ENCODE measurements at places on chromosomes 6 and 20.

DNA sequence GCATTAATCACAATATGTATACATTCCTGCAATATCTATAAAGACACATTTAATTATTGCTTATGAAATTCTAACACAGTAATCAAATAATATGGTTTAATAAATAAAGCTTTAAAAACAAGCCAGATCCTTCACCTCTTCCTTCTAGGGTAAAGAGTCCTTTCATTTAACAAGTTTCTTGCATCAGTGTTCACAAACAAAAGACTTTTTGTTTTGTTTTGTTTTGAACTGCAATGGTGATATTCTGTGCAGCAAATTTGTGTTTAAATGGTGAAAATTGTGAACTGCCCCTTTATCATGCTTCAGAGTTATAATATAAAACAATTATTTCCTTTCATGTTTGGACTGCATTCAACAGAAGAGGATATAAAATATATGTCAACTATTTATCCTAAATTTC lies 177.3 kb downstream of the EPHA7 start:
- no peak for DNase-seq

DNA sequence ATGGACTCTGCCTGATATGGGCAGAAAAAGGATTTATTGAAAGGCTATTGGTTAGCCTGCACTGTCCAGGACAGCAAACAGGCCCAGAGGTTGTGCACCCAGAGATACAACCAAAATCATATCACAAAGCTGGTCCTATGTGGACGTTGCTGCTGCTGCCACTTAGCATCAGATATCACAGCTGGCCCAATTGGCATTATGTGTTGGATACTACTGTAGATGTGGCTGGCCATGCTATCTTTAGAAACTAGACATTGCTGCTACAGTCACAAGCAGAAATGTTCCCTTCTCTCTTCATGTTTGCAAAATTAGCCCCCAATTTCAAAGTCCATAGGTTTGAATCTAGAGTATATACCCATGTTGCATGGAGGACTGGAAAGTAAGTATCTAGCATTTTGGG lies 42.2 kb upstream of the CEP85L start:
- DNase-seq: no peak

GRCh38 chr6:102197211-102197610 lies 803.7 kb downstream of the GRIK2 start:
- DNase-seq: no peak

DNA sequence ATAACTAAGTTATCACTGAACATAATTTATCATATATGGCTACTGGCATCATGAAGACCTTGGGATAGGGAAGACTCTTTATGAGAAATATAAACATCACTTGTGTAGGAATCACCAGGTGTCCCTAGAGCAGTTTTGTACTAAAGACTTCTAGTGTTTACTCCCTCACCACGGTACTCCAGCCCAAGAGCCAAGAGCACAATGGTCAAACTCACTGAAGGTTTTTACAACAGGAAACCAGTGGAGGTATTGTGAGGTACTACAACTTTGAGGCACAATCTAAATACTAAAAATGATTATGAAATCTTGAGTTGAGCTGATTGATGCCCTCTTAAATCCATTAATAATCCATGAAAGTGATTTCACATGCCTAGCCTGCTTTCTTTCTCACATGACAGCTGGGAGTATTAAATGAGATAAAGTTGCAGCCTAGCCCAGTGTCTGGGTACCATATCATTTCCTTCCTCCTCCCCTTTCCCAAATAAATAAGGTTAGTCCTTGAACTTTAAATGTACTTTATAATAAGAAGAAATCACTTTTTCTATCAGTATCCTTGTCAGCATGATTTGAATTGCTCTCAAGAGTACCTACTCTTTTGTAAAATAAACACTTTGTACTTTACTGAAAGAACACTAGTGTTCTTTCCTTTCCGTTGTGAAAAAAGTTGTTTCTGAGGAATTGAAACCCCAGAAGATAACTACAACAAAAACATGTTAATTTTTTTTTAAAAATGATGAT lies 26.5 kb downstream of the GLO1 start:
- DNase-seq: no peak

DNA sequence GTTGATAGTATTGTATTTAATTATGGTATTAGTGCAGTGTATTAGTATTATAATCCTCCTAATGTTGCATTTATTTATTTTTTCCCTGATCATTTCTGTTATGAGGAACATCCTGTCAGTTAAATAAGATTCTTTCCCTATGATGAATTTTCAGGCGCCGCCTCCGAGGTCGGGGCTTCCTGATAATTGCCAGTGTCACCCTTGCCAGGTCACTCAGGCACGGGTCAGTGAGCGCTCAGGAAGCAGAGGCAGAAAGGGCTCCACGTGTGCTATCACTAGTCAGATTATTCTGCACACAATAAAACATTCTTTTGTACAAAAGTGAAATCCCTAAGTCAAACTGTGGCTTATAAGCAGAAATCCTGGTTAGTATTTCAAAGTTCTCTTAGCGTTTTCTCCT lies 64.8 kb downstream of the TSHZ2 start:
- no peak for DNase-seq

GRCh38 chr20:15584507-15584906 lies 988.7 kb downstream of the KIF16B start:
- DNase-seq: no peak

DNA sequence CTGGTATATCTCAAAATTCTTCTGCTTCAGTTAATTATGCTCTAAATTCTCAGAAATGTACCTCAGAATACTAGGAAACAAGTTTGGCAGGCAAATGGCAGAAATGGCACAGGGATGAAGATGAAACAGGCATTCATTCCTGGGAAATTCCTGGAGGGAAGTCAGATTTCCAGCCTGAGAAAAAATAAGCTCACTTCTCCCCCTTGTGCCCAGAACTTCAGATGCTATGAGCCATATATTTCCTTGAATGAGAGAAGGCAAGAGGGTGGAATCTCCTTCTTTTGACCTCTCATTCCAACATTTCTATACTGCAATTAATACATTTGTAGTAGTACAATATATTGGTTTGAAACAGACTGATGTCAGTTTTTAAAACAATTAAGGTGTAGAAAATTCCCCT lies 22.8 kb downstream of the RGS17 start:
- DNase-seq: no peak

DNA sequence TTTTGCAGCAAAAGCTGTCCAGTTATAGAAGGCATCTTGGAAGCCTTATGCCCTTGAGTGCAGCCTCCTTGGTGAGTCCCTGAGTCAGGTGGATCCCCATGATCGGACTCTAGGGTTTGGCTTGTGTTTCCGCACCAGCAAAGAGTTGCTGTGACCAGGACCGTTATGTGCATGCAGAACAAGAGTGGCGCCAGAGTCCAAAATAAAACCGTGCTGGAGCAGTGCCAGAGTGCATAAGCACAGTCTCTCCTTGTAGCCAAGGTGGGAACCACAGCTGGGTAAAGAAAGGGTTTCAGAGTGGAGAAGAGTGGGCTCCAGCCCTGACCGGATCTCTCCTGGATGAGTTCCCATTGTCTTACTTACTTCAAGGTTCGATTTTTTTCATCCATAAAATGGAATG lies 58.6 kb downstream of the FOXA2 start:
- no peak for DNase-seq

GRCh38 chr6:335572-335971 lies 43.3 kb downstream of the DUSP22 start:
- DNase-seq: no peak

DNA sequence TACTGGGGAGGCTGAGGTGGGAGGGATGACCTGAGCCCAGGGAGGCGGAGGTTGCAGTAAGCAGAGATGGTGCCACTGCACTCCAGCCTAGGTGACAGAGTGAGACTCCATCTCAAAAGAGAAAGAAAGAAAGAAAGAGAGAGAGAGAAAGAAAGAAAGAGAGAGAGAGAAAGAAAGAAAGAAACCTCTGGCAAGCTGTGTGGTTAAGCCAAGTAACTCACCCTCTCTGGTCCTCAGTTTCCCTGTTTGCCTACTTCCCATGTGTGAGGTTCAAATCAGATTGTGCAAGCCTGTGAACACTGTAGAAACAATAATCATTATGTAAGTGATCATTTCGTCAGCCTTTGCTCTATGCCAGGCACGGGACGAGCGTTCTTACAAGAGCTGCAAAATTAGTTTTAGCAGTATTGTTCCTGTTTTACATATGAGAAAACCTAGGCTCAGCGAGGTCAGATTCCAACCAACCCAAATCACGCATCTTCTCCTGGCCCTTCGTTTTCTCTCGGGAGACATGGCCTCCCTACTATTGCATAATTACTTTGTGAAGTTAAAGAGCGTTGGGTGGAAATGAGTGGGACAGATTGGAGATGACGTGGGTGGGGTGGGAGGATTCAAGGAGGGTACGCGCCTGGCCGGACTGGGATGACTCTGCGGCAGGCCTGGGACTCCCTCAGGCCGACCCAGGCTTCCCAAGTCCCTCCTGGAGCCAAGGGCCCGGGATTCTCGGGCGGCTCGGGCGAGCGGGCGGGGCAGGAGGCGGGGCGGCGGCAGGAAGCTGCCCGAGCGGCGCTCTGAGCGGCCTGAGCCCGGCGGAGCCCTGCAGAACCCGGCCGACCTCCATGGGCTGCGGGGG lies at the start of gene SNX21:
SNX21 (plus strand) TSS at position 770 of the 853 bp plus-strand sequence. CDS start 121 bp downstream, outside the sequence.
- peak; percentile 38 for DNase-seq

GRCh38 chr20:20143646-20144045 lies 91.3 kb downstream of the CFAP61 start:
- no peak for DNase-seq

DNA sequence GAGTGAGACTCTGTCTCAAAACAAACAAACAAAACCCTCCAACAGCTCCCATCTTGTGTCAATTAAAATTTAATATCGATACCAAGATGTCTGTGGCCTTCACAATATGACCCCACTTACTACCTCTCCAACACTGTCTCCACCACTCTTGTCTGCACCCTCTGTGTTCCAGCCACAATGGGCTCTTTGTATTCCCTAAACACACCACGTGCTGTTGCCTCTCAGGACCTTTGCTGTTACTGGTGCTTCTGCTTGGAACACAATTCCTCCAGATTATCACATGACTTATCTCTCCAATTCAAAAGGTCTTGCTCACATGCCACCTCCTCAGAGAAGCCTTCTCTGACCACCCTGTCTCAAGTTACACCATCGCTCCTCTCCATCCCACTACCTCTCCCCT lies 6.0 kb upstream of the HCK start:
- DNase-seq: no peak

GRCh38 chr20:14801591-14802325 lies 464.3 kb upstream of the FLRT3 start:
- no peak for DNase-seq

- no peak for DNase-seq
Measured at GRCh38 chr20:23647346-23647745, 9.6 kb upstream of the CST3 start.

DNA sequence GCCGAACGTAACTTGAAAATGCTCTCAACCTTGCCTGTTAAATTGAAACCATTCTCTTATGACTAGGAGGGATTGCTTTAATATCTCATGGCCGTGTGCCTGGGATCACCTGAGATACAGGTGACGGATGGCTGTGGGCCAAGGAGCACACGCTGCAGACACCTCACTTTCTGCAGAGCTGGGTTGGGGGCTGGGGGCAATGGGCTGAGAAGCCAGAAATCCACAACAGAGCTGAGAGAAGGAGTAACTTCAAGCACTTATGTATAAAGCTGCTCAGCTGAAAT lies 170.9 kb downstream of the DTNBP1 start:
- DNase-seq: no peak

GRCh38 chr20:51400051-51400926 lies 142.2 kb downstream of the NFATC2 start:
- no peak for DNase-seq

GRCh38 chr20:53557130-53557529 lies 36.5 kb downstream of the ZNF217 start:
- no peak for DNase-seq

- no peak for DNase-seq
Measured at GRCh38 chr6:142700032-142700431, 244.9 kb downstream of the HIVEP2 start.

GRCh38 chr20:51094221-51094620 lies 71.3 kb upstream of the KCNG1 start:
- no peak for DNase-seq

DNA sequence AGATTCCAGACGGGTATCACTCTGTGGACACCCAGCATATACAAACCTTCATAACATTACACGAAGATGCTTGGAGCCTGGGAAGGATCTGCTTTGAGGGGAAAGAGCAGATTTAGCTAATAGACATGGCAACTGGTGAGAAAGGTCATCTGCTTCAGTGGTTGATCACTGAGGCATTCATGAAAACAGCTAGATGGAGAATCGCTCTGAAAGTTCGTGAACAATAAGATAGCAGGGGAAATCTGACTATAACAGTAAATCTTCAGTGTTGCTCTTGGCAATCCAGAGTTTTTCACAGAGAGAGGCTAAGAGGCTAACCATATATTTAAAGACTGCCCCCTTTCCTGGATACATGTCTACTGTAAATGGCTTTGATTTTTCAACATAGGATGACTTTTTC lies 245.3 kb downstream of the FARS2 start:
- DNase-seq: no peak

GRCh38 chr6:139547122-139547776 lies 172.8 kb upstream of the CITED2 start:
- no peak for DNase-seq

- no peak for DNase-seq
Measured at GRCh38 chr6:139752086-139752485, 377.6 kb upstream of the CITED2 start.

DNA sequence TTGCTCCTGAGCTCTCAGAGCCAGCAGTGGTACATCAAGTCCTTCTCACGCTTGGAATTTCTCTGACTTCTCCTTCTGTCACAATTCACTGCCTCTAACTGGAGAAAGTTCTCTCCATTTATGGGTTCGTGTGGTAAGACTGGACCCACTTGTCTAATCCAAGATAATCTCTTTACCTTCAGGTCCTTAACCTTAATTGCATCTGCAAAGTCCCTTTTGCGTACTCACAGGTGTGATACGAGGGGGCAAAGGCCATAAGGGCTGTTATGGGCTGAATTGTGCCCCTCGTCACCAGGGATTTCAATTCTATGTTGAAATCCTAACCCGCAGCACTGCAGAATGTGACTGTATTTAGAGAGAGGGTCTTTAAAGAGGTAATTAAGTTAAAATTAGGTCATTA lies 27.5 kb upstream of the TBC1D22B start:
- no peak for DNase-seq

DNA sequence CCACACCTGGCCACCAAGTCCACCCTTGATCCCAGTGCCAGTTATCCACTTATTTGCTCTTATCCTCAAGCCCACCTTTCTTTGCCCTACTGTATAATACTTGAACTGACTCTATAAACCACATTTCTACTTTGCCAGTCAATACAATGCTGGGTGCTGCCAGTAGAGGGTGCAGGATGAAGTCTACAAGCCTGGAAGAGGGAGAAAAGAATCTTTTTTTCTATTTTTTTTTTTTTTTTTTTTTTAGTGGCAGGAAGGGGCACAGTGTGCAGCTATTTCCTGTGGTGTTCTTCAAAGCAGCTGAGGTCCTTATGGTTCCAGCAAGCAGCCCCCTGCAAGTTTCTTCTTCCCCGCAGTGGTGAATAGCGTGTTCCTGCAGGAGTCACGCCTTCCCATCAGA lies 22.2 kb upstream of the GABRR1 start:
- peak; percentile 80 for DNase-seq

DNA sequence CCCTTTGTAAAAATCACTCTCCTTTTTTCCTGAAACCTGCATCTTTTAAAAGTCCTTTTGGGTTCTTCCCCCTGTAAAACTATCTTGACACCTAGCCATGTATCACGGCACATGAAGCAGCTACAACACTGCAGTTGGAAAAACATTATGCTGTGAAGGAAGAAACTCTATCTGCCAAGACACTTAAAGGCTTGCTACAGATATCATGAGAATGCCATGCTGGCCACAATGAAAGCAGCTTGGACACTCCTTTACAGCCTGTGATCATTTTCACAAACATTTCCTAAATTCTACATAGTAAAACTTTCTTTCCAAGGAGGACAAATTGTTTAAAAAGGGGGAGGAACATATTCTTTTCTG lies 31.8 kb downstream of the CNKSR3 start:
- DNase-seq: no peak

Measured in Kasumi-1 (cell line).